Adipocyte (in vitro differentiated cells): ENCODE measurements at places on chromosomes 1 and 21.

DNA sequence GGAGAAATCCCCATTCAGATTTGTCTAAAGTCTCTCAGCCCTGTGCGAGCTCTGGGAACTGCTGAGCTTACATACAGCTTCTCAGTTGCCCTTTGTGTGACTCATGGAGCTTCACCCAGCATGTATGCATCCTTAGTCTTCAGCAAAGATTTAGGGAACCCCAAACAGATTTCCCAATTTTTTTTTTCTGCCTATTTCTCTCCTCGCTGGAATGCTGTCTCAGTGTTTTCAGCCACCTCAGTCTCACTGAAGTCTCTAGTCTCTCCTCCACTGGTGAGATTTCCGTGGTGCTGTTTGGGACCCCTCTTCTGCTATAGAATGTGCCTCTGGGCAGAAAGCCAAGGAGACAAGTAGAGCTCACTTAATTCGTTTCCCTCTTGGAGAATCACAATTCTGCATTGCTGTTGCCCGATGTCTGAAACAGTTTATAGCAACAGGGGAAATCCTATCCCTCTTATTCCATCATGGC, 28.1 kb upstream of the TXLNA start:
- DNase-seq: peak; percentile 73

DNA sequence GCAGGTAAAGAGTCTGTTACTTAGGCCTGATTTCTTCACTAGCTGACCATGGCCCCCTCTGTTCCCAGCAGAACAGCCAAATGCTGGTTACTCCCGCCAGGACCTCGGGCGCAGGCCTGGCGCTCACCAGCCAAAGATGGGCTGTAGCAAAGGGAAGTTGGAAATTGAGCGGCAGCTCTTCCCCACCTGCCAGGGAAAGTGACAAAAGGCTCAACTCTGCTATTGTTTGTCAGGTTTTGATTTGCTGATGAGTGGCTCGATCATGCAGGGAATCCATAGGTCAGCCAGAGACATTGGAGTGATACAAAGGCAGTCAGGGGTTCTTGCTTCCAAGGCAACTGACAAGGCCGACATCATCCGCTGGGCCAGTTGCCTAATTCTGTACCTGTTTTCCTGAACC, 120.1 kb downstream of the ASTN1 start:
- DNase-seq: no peak

DNA sequence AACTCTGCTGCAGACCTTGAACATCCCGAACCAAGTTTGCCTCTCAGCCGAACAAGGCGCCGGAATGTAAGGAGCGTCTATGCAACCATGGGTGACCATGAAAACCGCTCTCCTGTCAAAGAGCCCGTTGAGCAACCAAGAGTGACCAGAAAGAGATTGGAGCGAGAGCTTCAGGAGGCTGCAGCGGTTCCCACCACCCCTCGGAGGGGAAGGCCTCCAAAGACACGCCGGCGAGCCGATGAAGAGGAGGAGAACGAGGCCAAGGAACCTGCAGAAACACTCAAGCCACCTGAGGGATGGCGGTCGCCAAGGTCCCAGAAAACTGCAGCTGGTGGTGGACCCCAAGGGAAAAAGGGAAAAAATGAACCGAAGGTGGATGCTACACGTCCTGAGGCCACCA, 44.0 kb downstream of the ZBTB17 start:
- DNase-seq: no peak

DNA sequence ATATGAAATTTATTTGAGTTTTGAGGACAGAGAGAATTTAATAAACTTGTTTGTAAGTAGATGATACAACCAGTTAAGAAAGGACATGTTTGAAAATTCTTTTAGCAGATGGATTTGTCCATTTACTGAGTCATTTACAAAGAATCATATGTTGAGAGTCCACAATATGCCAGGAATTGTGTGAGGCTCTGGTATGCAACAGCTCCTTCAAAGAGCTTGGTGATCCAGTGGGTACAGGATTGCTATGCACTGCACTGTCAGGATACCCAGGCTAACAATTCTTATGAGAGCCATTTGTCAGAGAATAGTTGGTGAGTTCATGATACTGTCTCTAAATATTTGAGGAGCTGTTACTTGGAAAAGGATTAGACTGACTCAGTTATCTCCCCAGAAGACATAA, 11.0 kb downstream of the DNM3 start:
- peak; percentile 52 for DNase-seq

GRCh38 chr1:223670458-223671159, 5.1 kb upstream of the CAPN8 start:
- DNase-seq: peak; percentile 14

DNA sequence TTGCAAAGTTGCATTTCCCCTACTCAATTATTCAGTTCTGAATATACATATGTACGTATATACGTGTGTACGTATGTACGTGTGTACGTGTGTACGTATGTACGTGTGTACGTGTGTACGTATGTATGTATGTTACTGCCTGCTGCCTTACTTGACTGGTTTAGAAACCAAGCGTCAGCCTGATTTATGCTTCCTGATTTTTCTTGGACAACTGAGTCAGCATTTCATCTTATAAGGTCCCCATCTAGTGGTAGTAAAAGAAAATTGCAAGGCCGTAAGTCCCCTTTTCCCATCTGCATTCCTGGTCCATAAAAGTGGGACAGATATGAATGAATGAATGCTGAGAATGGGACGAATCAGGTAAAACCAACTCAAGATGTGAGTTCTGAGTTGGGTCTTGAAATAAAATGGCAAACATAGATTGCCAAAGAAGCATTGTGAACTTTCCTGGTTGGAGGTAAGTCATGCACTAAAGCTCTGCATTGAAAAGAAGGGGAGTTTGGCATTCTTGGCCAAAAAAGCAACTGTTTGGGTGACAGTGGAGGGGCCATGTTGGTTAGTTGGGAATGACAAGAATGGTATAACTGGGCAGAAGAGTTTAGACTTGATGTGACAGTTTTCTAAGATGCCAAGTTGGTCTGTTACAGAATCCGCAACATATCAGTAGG, 76.4 kb upstream of the DNAH14 start:
- peak; percentile 80 for DNase-seq

DNA sequence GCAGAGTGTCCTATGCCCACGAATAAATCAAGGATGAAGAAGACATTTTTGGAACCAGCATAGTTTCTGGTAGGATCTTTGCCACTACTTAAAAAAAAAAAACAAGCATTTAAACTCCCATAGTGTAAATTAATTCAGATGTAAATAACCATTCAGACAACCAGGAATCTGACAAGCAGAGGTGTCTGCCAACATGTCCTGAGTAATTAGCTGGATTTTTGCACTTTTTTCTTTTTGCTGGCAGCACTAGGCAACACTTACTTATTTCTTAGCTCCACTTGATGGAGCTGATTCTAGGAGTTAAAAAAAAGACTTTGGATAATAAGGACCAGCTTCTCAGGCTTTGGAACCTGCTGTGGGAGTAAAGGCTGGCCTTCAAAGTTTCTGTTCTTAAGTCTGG, 27.6 kb upstream of the CNIH3 start:
- no peak for DNase-seq

DNA sequence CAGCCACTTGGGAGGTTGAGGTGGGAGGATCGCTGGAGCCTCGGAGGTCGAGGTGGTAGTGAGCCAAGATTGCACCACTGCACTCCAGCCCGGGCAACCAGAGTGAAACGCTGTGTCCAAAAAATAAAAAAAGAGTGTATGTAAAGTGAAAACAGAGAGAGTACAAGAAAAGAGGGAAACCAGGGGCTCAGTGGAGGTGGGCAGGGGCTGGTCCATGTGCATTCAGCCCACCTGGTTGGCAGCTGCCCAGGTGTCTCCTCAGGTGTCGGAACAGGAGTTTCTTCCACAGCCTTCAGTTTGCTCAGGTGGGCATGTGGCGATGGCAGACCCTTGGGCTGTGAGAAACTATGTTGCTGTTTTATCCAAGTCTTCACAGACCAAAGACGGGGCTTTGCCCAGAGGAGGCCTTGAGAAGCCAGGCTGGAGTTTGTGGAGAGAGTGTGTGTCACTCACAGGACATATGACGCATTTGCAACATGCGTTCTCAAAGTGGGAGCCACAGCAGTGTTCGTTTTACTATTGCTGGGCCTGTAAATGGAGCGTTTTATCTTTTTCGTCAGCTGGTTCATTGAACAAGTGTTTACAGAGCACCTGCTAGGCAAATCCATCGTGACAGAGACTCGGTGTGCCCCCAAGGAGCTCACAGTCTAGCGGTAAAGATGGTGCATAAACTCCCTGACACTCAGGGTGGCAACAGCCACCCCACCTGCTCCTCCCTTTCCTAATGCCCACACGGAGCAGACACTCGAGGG, 22.4 kb upstream of the SAMD11 start:
- no peak for DNase-seq

- DNase-seq: peak; percentile 93
Measured at GRCh38 chr1:7752512-7753417, 18.3 kb upstream of the VAMP3 start.
